ENCODE measurements at places on chromosomes 6 and 20.

DNA sequence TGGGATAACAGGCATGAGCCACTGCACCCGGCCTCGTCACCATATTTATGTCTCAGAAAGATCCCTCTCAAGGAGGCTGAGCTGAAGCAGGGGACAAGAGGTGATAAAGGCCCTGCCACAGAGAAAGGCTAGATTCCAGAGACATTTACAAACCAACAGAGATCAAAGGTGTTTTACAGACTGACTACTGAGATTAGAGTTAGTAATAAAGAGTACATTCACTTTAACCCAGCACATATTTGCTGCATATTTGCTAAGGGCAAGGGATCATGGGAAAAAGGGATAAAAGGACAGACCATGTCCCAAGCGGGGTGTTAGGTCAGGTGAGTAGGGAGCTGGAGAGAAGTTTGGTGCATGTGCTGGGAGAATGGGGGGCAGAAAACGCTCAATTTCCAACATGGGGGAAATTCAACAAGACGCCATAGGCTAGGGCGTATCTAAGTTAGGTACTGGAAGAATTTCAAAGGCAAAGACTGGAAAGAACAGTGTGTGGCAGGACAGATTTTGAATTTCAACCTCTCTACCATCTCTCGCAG, 43.8 kb upstream of the SEC63 start:
- no peak for DNase-seq

- no peak for DNase-seq
Measured at GRCh38 chr6:121630716-121631115, 195.3 kb downstream of the GJA1 start.

DNA sequence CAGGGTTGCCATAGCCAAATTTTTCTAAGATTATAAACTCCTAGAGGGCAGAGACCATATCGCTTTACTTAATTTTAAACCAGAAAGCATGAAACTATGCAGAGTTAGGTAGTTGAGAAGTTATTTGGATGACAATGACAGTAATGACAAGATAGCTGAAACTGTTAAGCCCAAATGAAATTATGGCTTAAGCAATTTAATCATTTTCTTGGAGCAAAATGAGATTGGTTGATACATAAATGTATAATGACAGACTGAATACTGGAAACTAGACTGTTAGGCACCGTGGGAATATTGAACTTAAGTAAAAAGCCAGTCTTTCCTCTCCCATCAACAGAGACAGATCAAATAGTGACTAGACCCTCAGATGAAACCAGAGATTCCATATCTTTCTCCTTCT, 670.3 kb upstream of the NRSN1 start:
- DNase-seq = no peak

GRCh38 chr20:37904008-37904642, 1.2 kb downstream of the VSTM2L start:
- DNase-seq = no peak

GRCh38 chr6:85672050-85672449, 29.4 kb upstream of the SYNCRIP start:
- DNase-seq = no peak

GRCh38 chr6:159033160-159034049, 11.4 kb downstream of the TAGAP start:
- DNase-seq = no peak

Data from NCI-H1105 treated with DMSO at 0.1 percent for 48 hours (cell line).